ENCODE measurements at places on chromosomes 5 and 9. TPM values are rescaled to one million over a fixed set of nuclear protein-coding genes. Genes with fewer than 3 reads are reported as not detected.

The MAP3K1 gene
- total RNA-seq, result 36.5 TPM

The C5orf63 gene
- 3.4 TPM for total RNA-seq

The INSL4 gene
- not detected for total RNA-seq

The SAPCD2 gene
- 5.6 TPM for total RNA-seq

The CCDC183 gene
- total RNA-seq, result not detected

The S1PR3 gene
- 37.6 TPM for total RNA-seq

The PKD2L2 gene
- total RNA-seq, result 1.9 TPM

The RMI1 gene
- 12.7 TPM for total RNA-seq

The CMBL gene
- 42.9 TPM for total RNA-seq

The PCDHGB1 gene
- 3.7 TPM for total RNA-seq

All from tongue (tissue), 3 donors.